CD4-positive, alpha-beta memory T cell (primary cell): ENCODE measurements at places on chromosomes 7 and 10. TPM values are rescaled to one million over a fixed set of nuclear protein-coding genes. Genes with fewer than 3 reads are reported as not detected.
A peak's percentile ranks its signal among the peaks of the same experiment; 100 is the strongest.

Gene LRGUK
- 0.55 TPM for total RNA-seq

DNA sequence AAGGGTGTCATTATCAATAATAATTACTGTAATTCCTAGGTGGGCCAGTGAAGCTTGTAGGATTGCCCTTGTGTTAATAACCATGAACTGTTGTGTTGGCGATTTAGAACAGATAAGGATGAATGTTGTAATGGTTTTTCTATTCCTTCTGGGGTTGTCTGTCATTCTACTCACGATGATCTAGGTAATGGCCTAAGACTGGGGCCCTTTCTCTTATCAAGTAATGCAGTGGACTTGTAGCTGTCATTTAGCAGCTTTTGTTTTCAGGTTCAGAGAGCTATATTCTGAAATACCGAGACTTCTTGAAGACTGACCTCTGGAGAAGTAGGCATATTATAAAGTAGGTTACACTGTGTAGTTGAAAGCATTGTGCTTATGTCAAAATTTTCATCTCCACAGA lies 110.2 kb downstream of the TAF3 start:
- no peak for DNase-seq

- no peak for DNase-seq
Measured at GRCh38 chr10:75648854-75649253, 217.4 kb downstream of the LRMDA start.

Gene OR9A2
- total RNA-seq = not detected

GRCh38 chr10:128704716-128705115 lies 578.5 kb upstream of the MKI67 start:
- DNase-seq = no peak

- no peak for DNase-seq
Measured at GRCh38 chr7:98810153-98810802, 59.5 kb downstream of the TMEM130 start.

Gene TLX1
- total RNA-seq = not detected

DNA sequence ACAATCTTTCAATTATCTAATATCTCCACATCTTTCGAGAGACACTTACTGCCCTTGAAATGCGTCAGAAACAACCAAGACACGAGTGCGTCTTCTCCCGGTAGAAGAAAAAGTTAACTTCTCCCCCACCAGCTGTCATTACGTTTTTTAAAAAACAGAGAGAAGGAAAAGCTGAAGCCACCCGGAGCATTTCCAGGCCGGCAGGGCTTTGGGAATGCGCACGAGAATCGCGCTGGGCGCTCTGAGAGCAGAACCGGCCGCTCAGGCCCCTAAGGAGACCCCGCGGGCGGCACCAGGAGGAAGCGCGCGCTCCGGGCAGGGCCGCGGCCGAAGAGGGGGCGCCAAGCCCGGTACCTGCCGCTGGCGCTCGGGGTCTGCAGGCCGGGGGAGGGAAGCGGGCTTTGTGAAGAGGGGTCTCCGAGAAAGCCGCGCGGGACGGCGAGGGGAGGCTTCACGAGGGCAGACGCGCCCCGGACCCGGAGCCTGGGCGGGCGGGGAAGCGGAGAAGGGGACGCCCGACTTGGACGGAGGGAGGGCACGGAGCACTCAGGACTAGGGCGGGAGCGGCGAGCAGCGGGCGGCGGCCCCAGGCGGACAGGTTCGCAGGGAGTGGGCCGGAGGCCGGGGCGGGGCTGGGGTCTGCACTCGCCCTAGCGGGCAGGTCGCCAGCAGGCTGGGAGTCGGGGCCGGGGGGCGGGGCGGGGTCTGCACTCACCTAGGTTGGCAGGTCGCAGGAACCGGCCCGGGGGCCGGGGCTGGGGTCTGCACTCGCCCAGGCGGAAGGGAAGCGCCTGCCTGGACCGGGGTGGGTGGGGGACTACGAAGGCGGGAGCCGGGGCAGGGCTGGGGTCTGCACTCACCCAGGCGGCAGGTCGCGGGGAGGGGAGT lies 932 bp downstream of the ESYT2 start:
- peak; percentile 64 for DNase-seq

Gene NPFFR1
- total RNA-seq = not detected

Gene BHLHA15
- not detected for total RNA-seq

GRCh38 chr7:73941836-73942551 lies 81.0 kb downstream of the TMEM270 start:
- no peak for DNase-seq

DNA sequence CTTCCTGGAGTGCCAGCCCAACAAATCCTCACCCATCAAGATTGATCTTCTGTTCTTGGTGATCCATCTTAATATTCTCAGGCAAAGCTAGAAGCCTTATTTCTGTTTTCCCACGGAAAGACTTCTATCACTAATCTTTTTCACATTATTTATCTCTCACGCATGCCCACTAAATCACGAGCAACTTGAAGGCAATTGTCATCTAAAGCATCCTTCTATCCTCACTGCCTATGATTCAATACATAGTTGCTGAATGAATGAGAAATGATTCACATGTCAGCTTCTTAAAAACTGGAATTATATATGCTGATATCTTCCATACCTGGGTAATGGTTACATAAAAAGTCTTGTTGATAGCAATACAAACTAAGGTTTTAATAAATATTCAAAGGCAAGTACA lies 12.6 kb upstream of the COL1A2 start:
- no peak for DNase-seq

Gene LBX1
- not detected for total RNA-seq

Gene EIF4H
- total RNA-seq = 168 TPM

DNA sequence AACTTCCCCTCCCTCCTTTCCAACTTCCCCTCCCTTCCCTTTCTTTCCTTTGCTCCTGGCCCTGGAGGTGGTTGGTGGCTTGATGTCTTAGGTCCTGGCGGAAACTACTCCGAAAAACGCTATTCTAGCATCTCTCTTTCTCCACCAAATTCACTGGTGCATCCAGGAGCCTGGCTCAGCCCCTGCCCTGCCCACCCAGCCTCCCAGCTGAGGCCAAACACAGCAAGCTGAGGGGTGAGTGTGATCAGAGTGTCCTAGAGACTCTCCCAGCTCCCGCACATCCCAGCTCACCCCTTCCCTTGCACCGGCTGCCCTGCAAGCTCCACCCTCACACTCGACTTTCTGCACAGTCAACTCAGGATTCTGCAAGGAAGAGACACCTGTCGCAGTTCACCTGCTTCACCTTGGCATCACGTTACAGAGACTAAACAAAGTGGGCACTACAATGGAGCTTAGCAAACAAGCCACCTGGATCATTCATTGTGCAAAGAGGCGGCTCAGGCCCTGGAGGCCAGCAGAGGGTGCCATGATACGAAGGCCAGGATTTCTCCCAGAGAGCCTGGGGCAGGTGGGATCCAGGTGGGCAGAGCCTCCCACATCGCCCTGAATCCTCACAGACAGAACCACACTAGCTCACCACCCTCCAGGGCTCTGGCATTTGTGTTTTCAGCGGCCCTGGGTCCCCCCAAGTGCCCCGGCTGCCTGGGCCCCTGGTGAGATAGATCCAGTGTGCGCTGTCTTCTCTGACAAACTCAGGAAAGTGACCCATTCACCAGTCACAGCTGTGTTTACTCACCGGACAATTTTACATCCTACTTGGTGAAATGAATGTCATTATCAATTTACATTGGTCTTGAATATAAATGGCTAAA lies 169.6 kb downstream of the TCERG1L start:
- no peak for DNase-seq

DNA sequence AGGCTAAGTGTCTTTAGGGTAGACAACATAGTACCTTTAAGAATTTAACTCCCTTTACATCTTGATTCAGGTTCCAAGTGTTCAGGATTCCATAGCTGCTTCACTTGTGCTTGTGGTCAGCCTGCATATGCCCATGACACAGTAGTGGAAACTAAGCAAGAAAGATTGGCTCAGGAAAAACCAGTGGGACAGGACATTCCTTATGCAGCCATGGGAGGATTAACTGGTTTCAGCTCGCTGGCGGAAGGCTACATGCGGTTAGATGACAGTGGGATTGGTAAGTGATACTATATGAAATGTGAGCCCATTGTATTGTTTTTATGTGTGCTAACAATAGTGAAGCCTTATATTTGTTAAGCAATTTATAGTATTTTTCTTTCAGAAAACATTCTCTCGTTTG lies 11.3 kb downstream of the FAM221A start:
- no peak for DNase-seq

GRCh38 chr7:24141874-24142509 lies 142.0 kb upstream of the NPY start:
- no peak for DNase-seq

DNA sequence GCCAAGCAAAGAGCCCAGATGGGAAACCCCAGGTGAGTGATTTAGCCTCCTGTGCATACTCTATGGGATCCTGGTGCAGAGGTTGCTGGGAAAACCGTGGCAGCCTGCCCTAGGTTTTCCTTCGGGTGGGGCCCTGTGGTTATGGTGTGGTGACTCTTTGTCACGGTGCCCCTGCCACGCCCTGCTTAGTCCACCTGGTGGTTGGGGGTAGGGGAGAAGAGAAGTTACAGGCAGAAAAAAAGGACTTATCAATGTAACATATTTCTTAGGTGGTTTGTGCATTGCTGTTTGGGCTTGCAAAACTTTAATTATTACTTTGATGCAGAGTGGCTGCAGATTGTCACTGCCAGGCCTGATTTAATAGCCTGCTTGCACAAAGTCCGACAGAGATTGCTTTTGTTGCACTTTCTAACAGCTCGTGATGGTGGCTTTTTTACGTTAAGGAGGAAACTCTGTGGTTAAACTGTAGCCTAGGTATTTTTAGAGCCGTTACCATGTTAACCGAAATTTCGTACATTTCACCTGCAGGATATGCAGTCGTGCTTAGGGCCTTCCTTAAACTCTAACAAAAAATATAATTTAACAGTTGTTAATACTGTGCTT lies 197.4 kb downstream of the RNLS start:
- peak; percentile 75 for DNase-seq

DNA sequence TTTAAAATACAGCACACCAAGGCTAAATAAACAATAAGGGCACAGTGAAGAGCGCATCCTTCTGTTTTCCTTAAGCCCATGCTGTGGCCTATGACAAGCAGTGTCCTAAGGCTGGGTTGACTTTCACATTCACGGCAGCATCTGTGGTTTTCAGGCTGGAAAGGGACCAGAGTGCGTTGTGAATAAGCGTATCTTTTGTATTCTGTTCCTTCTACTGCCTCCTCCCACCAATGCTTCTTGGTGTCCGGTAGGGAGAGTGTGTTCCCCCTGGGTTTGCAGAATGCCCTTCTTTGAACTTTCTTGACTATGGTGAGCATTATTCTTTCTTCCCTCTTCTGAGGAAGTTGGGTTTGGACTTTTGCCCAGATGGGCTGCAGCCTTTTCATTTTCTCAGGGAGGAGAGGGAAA lies 73.6 kb downstream of the ABCA13 start:
- no peak for DNase-seq

DNA sequence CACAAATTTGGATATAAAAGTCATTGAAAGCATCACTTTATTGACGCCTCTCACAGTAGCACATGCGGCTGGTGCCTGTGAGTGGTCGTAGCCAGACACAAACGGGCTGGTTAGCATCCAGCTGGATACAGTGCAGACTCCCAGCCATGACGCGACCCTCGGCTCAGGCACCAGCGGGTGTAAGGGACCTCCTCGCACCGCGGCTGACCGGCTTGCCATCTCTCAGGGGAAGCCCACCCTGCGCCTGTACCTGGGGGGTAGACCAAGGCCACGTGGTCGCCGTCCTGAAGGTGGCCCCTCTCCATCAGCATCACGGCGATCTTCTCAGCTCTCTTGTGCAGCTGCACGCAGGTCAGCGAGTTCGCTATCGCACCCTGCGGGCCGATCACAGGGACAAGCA lies 213.8 kb downstream of the ZMYND11 start:
- DNase-seq = no peak

- DNase-seq = no peak
Measured at GRCh38 chr10:17214526-17214925, 13.1 kb upstream of the TRDMT1 start.

Gene ZNF735
- total RNA-seq = not detected

- no peak for DNase-seq
Measured at GRCh38 chr7:107528461-107528860, 35.3 kb downstream of the COG5 start.

- DNase-seq = peak; percentile 60
Measured at GRCh38 chr10:63217120-63217605, 84.0 kb downstream of the NRBF2 start.

Gene PTN
- total RNA-seq = not detected

DNA sequence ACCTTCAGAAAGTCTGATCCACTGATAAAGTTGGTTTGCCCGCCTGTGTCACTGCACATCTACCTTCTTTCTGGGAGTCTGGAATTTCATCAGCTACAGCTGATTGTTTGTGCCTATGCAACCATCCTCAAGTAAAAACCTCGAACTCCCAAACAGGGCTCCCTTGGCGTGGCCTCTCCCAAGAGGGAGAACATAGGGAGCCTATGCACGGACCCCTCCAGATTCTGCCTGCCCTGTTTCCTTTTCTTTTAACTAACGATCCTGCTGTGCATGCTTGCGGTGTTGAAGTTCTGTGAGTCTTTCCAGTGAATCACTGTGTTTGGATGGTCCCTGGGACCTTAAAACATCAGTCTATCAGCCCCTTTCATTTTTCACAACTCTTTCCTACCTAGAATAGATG lies 226.9 kb upstream of the SEMA3D start:
- DNase-seq = no peak

GRCh38 chr7:42432644-42433043 lies 195.6 kb upstream of the GLI3 start:
- DNase-seq = no peak
